Activated T-helper 1 cell treated with anti-CD3 and anti-CD28 coated beads, Interleukin-12 subunit alpha, Interleukin-12 subunit beta, Interleukin-2, Interleukin-4 antibody, amounts not matched to agents 30 ng/mL and 10 ng/mL and 1 ng/mL, durations not matched to agents 14 hours and 24 hours and 36 hours (primary cell): ENCODE measurements at places on chromosomes 1 and 21. TPM values are rescaled to one million over a fixed set of nuclear protein-coding genes. Genes with fewer than 3 reads are reported as not detected.

SPRR3 gene
- not detected in 2 replicates for total RNA-seq

RPS6KA1 gene
- total RNA-seq = 324 and 331 TPM in 2 replicates

C8B gene
- not detected in 2 replicates for total RNA-seq

DIPK1A gene
- 20.3 and 20.8 TPM in 2 replicates for total RNA-seq

ZMYM4 gene
- 25.1 and 33.0 TPM in 2 replicates for total RNA-seq

FAM167B gene
- total RNA-seq = 0.57 and 0.61 TPM in 2 replicates

C1orf141 gene
- not detected in 2 replicates for total RNA-seq

HORMAD1 gene
- not detected in 2 replicates for total RNA-seq

RSPH1 gene
- total RNA-seq = not detected in 2 replicates

MTMR11 gene
- 5.6 and 8.5 TPM in 2 replicates for total RNA-seq

CELA3A gene
- not detected in 2 replicates for total RNA-seq

LCE4A gene
- total RNA-seq = not detected in 2 replicates

NDUFV3 gene
- 41.9 and 44.4 TPM in 2 replicates for total RNA-seq

NOS1AP gene
- 0.10 TPM in 1 of 2 replicates, not detected in the other for total RNA-seq

FLG gene
- total RNA-seq = not detected in 2 replicates

LCK gene
- total RNA-seq = 269 and 281 TPM in 2 replicates

CFAP141 gene
- not detected in 2 replicates for total RNA-seq

SERPINC1 gene
- total RNA-seq = 0.26 TPM in 1 of 2 replicates, not detected in the other

PLA2G4A gene
- total RNA-seq = 0.20 and 0.21 TPM in 2 replicates

TRPM2 gene
- total RNA-seq = 11.6 and 15.2 TPM in 2 replicates

CDC42BPA gene
- 1.0 and 1.9 TPM in 2 replicates for total RNA-seq

OR2M3 gene
- not detected in 2 replicates for total RNA-seq

OR2L13 gene
- not detected in 2 replicates for total RNA-seq

NBPF26 gene
- 6.2 and 7.2 TPM in 2 replicates for total RNA-seq

SORT1 gene
- 1.4 and 1.5 TPM in 2 replicates for total RNA-seq

WNT9A gene
- not detected in 2 replicates for total RNA-seq

CNR2 gene
- not detected in 2 replicates for total RNA-seq

FOXJ3 gene
- total RNA-seq = 50.1 and 51.6 TPM in 2 replicates

TMEM167B gene
- total RNA-seq = 26.2 and 27.6 TPM in 2 replicates

COL9A2 gene
- total RNA-seq = 20.4 and 22.3 TPM in 2 replicates

GOLPH3L gene
- 19.1 and 20.5 TPM in 2 replicates for total RNA-seq

ZSWIM5 gene
- total RNA-seq = 0.10 and 0.15 TPM in 2 replicates

GSTM4 gene
- total RNA-seq = 6.5 and 8.9 TPM in 2 replicates

FCRL6 gene
- not detected in 2 replicates for total RNA-seq

IER5 gene
- 59.4 and 61.5 TPM in 2 replicates for total RNA-seq

C1QB gene
- total RNA-seq = not detected in 2 replicates

PDC gene
- not detected in 2 replicates for total RNA-seq

AMY2A gene
- not detected in 2 replicates for total RNA-seq

F3 gene
- total RNA-seq = 0.16 and 0.32 TPM in 2 replicates

TCHH gene
- total RNA-seq = not detected in 2 replicates

FCRL5 gene
- total RNA-seq = not detected in 2 replicates

TFF3 gene
- not detected in 2 replicates for total RNA-seq

FCRL2 gene
- total RNA-seq = not detected in 2 replicates

SELENBP1 gene
- not detected in 2 replicates for total RNA-seq

LCE3D gene
- total RNA-seq = not detected in 2 replicates

ALX3 gene
- not detected in 2 replicates for total RNA-seq

LMX1A gene
- not detected in 2 replicates for total RNA-seq

CRNN gene
- not detected in 2 replicates for total RNA-seq
